Transverse colon (tissue), 4 donors: ENCODE measurements at places on chromosomes 1 and 21.
A peak's percentile ranks its signal among the peaks of the same experiment; 100 is the strongest.

DNA sequence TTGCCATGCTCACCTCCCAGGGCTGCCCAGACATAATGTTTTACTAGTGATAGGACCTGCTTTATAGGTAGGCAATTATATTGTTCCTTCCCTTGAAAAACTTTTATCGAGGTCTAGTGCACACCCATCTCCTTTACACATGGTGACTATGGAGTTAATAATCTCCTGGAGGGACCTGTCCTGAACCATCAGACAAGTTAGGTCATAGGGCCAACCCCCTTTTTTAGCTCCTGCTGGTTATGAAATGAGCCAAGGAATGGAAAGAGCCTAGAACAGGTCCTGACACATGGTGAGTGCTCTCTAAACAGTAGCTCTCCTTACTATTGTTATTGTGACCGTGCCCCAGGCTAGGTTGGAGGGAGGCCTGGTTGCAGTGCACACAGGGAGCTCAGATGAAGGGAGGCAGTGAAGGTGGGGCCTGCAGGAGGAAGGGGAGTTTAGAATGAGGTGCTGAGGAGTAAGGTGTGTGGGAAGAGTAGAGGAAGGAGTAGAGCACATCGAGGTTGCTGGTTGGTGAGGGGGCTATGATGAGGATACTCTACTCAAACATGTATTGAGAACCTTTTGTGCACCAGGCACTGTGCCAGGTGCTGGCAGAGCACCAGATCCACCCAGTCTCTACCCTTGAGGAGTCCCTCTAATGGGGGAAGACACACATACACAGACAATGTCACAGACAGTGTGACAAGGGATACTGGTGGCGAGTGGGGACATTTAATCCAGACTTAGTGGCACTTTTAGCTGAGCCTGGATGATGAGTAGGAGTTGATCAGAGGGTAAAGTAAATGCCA is 14.1 kb upstream of the LMNA start:
- peak; percentile 44 for DNase-seq

DNA sequence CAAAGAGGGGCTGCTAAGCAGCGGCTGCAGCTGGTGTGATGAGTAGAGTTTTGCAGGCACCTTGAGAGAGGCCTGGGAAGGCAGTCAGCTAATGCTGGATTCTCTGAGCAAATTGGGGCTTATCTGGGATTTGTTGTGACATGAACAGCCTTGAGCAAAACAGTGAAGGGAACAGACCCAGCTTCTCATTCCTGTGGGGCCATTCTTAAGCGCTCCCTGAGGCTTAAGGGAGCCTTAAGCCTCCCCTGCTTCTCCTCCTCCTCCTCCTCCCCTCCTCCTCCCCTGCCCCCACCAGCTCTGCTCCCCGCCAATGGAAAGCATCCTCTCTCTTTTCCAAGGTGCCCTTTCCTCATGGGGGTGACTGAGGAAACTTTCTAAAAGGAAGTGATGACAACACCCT is 21.3 kb downstream of the HMGCS2 start:
- no peak for DNase-seq

DNA sequence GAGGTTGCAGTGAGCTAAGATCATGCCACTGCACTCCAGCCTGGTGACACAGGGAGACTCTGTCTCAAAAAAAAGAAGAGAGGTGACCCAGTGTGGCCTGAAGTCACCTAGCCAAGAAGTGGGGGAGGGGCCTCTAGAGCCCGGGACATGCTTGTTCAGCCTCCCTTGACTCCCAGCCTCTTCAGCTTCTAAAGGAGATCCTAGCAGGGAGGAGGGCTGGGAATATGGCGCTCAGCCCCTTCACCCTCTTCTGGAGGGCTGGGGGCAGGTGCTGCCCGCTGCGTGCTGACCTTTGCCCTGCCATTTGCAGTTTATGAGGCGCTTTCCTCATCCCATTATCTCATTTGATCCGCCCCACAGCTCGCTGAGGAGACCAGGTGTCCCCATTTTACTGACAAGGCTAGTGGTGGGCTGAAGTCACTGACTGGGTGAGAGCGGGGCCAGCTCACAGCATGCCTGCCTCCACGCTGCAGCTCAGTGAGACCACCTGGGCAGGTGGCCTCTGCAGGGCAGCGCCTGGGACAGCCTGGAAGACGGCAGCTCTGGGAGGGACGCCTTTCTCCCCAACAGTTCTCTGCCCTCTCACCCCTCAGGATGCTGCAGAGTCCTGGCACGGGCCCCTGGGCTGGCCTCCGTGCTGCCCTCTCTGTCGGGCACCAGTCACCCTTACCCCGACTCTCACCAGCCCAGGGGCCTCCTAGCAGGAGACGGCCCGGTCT is 7.5 kb downstream of the ELF3 start:
- DNase-seq = peak; percentile 91

GRCh38 chr1:34865981-34866761 is 6.6 kb upstream of the SMIM12 start:
- peak; percentile 92 for DNase-seq

DNA sequence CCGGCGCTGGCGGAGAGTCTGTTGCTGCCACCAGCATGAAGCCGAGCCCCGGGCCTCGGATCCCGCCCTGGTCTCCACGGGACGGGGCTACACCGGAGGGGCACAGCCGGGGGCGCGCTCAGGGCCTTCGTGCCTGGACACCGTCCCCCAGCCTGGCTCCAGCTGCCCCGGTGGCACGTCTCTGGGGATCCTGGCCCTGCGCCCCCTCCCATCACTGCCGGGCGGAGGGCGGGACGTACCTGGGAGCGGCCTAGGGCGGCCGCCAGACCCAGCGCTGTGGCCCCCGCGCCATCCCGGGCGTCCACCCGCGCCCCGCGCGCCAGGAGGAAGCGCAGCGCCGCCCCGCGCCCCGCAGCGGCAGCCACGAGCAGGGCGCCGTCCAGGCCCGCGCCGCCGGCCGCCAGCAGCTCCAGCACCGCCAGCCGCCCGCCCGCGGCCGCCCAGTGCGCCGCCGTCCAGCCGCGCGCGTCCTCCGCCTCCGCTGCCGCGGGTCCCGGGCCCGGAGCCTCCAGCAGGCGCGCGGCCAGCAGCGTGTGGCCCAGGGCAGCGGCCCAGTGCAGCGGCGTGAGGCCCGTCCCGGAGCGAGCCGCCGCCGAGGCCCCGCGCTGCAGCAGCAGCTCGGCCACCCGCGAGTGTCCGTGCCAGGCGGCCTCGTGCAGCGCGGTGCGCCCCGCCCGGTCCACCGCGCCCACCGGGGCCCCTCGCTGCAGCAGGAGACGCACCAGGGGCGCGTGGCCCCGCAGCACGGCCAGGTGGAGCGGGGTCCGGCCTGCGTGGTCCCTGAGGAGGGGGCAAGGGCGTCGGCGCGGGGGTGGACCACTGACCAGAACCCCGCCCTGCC is 1.0 kb downstream of the ANKRD65 start:
- no peak for DNase-seq

GRCh38 chr21:31731857-31732596 is at the start of gene SCAF4:
TSS of gene SCAF4 (minus strand) at chr21:31732118. CDS start at chr21:31731692, 426 bp downstream.
- DNase-seq = peak; percentile 92

- DNase-seq = no peak
Observed at GRCh38 chr1:48608882-48609281, 136.9 kb upstream of the SPATA6 start.

DNA sequence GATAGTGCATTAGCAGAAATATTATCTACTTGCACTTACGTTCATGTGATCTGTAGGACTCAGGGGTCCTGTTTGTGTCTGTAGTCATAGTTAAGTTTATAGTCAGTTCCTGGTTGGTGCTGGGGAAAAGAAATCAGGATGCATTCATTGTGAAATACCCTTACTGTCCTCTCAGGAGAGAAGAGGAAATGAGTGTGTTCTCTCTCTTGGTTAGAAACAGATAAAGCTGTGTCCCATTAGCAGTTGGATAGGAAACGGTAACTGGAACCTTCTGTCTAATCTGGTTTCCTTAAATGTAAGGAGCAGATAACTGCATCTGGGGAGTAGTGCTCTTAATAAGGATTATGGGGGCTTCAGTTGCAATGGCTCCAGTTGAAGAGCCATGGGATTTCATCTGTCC is 8.9 kb downstream of the SDCCAG8 start:
- DNase-seq = no peak

DNA sequence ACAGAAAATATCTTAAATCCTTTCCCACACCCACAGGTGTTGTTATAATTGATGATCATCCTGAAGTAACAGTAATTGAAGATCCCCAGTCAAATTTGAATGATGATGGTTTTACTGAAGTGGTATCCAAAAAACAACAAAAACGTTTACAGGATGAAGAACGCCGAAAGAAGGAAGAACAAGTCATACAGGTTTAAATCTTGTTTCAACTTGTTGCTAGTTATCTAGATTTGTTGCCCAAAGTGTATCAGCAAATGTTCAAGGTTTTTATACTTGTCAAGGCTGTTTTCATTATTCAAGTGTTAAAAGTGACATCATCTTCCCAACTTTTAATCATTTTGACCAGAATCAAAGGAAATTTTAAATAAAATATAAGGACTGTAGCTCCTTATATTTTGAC is 64.7 kb downstream of the PRRC2C start:
- DNase-seq = no peak

DNA sequence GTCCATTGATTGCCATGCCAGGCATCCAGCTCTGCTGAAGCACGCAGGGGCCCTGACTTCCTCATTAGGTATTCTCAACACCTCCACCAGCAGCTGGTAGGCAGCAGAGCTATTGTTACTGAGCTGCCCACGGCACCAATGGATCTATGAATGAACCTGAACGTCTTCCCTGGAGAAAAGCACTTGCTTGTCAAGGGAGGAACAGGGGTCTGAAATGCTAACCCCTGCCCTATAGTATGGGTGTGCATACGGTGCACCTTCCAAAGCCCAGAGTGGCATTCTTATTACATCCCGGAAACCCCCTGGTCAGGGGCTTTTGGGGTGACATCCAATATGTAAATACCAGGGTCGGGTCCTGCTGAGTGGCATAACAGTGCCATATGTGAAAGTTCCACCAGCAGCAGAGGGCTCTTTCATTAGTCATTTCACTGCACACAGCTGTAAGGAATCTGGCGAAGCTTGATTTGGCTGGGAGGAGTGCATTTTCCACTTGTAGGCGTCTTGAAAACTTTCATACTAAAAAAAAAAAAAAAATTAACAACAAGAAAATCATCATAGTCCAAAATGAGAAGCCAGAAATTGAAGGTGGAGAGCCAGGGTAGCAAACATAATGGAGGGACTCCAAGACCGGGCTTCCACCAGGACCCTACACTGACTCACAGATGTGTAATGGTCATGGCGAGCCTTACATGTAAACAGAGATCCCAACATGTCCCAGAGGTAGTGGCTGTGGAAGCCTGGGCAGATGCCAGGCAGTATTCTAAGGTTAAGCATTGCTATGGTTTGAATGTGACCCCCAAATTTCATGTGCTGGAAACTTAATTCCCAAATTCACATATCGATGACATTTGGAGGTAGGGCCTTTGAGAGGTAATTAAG is 58.8 kb upstream of the PRDX6 start:
- DNase-seq = no peak

GRCh38 chr1:56545711-56546110 is 33.7 kb downstream of the PLPP3 start:
- DNase-seq = no peak

GRCh38 chr1:25784575-25785051 is 15.4 kb upstream of the SELENON start:
- no peak for DNase-seq

DNA sequence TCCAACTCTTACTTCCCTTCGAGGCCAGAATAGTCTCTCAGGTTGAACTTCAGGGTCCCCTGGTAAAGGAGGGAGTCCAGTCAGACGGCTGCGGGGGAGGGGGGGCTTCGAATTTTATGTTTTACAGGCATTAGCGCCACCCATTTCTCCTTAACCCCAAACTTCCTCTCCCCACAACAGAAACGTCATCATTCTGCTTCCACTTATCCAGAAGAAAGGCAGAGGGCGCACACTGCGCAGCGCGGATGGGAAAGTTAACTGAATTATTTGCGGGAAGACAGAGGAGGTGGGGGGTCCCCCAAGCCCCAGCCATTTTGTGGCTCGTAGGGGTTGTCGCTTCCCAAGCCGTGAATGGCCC is 529 bp upstream of the PRMT2 start:
- DNase-seq = no peak

GRCh38 chr1:119294722-119295121 is 73.9 kb upstream of the HAO2 start:
- DNase-seq = no peak

DNA sequence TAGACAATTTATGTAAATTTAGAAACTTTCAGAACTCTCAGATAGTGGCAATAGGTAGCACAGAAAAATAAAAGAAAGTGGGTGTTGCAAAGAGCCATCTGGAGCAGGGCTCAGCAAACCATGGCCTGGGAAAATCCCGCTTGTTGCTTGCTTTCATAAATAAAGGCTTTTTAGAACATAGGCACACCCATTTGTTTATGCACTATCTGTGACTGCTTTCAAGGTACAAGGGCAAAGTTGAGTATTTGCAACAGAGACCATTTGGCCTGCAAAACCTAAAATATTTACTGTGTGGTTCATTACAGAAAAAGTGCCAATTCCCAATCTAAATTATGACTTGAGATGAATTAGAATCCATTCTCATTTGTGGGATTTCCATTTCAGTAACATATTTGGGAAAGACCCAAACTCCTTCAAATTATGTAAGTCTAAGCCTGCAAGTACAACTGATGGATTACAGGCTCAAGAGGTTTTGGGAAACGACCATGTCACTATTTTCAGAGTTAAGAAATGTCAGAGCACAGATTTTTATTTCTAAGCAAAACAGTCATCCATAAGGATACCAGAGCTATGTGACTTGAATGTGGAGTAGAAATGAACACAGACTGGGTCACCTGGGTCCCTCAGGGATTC is 43.5 kb upstream of the DPT start:
- no peak for DNase-seq

DNA sequence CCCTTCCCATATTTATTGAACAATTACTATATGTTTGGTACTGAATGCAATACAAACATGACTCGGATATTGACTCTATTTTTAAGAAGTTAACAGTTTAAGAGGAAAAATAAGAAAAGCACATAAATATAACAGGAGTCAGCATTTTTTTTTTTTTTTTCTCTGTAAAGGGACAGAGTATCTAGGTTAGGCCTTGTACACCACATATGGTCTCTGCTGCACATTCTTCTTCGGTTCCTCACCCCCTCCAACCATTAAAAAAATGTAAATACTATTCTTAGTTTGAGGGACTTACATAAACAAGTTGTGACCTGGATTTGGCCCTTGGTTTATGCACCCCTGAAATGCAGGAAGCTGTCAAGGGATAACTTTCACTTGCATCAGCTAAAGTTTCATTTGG is 40.4 kb downstream of the PHC2 start:
- no peak for DNase-seq

GRCh38 chr1:62841587-62842169 is 57.7 kb downstream of the ATG4C start:
- no peak for DNase-seq

DNA sequence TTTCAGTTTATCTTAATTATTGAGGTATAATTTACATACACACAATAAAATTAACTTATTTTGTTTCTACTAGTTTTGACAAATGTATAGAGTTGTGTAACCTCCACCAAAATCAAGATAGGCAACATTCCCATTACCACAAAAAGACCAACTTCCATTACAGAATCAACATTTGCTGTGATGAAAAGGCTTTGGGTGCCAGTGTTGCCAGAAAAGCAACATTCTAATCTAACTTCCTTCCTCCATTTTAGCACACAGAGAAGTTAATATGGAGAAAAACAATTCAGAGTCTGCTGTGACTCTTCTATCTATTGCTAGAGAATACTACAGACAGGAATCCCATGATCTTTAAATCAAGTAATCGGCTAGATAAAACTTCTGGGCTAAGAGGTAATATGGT is 245.3 kb downstream of the RERE start:
- DNase-seq = no peak
